ENCODE measurements at places on chromosomes 3 and 15.

DNA sequence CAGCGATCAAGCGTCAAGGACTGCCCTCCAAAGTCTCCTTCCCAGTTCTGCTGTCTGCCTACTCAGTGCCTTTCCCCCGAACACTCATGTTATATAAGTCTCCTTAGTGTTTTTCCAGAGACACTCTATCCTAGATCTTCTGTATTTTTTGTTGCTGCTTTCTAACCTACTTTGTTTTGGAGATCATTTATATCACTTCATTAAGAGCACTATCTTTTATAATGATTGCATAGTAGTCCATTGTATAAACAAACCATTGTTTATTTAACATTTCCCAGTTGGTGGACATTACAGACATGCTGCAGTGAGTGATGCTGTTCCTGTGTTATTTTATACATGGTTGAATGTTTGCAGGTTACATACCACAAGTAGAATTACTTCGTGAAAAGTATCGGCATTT, 47.1 kb downstream of the SLC25A26 start:
- no peak for DNase-seq

DNA sequence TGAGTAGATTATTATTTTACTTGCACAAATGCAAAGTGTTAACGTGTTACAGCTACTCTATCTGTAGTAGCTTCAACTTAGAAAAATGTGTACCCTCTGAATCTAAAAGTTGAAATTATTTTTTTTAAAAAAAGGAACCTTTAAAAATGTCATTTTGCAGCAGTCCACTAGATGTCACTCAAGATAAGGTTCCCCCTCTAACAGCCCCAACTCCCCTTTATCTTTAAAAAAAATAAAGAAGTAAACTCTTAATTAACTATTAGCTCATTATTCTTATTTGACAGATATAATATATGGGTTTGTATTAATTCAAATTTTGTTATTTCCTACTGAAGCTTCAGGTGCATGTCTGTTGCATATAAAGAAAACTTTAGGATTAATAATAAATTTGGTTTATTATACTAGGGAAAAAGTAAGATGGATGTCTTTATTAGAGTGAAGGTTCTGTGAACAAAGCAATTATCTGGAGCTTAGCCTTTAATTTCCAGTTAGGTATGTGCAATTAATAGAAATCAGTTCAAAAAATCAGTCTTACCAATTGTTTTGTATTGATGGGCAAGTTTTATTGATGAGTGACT, 288.5 kb downstream of the VGLL3 start:
- peak; percentile 8 for DNase-seq

DNA sequence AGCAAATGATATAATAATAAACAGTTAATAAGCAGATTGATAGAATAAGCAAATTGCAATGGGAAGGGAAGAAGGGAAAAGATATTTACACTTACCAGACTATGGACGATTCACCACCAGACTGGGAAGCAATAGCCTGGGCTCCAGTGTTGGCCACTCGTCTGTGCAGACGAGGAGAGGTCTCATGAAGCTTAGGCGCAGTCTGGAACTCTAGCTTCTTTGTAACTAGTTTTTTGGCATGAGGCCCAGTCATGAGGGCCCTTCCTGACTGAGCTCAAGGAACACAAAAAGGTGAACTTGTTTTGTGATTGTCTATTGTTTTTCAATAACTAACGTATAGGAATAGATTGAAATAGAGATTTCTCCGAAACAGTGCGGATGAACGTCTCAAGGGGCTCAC, 63.3 kb upstream of the GATM start:
- no peak for DNase-seq

- DNase-seq, result no peak
These were observed 88.8 kb downstream of the CRTC3 start for GRCh38 chr15:90618330-90619125.

GRCh38 chr3:17765819-17766472, 23.5 kb upstream of the TBC1D5 start:
- DNase-seq, result no peak

DNA sequence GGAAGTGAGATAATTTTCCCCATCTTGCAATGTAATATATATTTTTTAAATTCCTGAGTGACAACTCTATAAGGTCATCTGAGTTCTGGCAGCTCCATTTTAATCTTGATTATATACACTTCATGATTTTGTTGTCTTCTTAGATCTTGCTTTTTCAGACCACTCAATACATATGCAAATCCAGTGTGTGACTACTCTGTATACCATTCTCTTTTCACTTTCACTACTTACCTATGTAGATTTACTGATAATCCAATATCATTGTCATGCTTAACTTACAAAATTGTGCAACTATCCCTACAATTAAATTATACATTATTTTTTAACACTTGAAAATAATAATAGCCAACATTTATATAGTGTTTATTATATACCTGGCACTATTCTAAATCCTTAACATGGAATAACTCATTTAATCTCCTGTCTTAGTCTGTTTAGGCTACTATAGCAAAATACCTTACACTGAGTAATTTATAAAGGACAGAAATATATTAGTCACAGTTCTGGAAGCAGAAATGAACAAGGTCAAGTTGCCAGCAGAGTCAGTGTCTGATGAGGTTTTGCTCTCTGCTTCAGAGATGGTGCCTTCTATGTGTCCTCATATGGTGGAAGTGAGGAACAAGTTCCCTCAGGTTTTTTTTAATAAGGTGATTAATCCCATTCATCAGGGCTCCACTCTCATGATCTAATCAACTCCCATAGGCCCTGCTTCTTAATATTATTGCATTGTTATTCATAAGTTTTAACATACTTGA, 338.5 kb downstream of the TUSC7 start:
- DNase-seq, result no peak

GRCh38 chr3:57691411-57692132, 1.3 kb downstream of the DENND6A start:
- no peak for DNase-seq

GRCh38 chr3:73350996-73351395, 273.7 kb downstream of the PDZRN3 start:
- no peak for DNase-seq

DNA sequence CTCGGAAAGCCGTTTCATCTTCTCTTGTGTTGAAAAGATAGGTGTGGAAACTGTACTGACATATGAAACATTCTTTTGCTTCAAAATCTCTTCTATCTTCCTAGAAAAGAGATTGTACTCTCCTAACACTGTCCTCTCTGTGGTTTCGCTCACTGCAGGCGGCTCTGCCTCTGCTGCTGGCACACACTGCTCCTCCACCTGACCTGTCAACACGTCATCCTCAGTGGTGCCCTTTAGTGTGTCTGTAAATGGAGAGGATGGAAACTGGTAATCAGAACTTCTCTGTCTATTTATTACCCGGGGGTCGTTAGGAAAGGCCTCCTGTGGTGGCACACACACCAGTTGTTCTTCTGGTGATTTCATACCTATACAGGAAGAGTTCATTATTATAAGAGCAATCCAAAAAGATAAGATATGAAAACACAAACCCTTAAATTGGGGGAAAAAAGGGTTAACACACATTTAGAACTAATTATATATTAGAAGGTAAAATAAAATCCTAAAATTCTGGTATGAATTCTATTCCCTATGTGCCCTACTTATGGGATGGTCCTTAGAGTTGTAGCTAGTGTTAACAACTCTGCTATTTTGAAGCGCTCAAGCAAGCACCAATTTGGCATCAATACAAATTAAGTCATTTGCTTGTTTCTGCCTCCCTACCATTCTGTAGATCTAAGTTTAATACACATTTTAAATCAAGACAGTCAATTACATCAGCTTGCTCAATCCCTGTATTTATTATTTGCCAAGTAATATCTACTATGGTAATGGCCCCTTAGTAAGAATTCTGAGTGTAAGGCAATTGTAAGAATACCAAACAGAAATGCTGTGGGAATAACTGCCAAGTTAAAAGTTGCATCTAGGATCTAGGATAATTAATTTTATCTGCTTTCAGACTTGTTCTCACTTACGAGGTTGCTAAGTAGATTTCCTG, 49.2 kb downstream of the TASOR start:
- DNase-seq, result no peak

DNA sequence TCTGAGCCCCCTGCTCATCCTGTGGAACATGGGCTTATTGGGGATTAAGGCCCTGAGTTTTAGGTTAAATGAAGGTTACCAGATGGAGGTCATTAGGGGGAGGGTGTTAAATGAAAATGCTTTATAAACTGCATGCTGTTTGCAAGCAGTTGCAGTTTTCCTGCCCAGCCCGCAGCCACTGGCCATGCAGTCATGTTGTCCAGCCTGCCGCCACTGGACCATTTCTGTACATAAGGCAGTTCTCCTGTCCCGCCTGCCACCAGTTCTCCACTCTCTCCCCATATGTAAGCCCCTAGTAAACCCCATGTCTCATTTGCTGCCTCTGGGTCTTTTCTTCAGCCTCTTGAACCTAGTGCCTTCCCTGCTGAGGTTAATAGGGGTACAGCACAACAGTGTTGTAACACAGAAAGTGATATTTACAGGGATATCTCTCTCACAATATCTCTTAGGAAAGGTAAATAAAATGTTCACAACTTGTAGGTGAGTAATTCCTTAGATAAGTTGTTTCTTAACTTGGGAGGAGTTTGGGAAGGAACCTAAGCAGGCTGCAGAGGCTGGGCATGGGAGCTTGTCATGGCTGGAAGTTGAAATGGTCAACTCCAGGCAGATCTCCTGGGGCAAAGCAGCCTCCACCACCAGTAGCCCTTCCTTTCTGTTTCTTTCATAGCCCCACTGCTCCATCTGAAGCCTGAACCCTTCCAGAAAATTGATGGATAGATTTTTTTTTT, 148.2 kb downstream of the CMSS1 start:
- DNase-seq, result no peak

All from SK-N-MC (cell line).